ENCODE measurements at places on chromosomes 13 and 19.

DNA sequence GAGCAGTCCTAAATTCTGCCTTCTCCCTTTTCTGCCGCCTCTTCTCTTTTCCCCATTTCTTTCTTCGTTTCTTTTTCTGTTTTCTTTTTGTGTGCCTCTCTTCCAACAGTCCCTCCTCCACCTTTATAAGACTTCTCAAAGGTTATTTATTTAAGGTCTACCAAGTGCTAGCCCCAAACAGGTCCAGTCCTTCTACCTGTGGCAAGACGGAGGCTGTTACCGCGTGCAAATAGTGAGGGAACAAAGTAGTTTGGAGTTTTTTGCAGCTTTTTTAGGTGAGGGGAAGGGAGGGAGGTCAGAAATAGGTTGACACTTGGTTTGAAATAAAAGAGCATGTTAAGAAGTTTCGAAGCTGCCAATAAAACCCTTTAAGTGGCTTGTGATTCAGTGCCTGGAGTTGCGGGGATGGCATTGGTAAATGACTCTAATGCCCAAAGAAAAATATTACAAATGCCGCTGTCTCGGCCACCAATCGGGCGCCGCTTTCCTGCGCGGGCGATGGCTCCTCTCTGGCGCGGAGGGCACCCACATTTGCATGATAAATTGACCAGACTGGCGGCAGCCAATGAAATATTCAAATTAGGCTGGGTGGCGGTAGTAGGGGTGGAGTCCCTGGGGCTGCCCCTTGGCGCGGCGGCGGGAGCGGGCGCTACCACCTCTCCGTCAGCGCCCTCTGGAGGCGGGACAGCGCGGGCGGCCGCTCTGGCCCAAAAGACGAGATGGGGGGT, 7.5 kb upstream of the TSHZ3 start:
- H3K27ac ChIP-seq = no peak overlapping the region
- peak; percentile 94 for ATAC-seq
- H3K36me3 ChIP-seq = no peaks in the 10 kb centered on the region
- peak overlapping the region; percentile 54 for H3K4me3 ChIP-seq

DNA sequence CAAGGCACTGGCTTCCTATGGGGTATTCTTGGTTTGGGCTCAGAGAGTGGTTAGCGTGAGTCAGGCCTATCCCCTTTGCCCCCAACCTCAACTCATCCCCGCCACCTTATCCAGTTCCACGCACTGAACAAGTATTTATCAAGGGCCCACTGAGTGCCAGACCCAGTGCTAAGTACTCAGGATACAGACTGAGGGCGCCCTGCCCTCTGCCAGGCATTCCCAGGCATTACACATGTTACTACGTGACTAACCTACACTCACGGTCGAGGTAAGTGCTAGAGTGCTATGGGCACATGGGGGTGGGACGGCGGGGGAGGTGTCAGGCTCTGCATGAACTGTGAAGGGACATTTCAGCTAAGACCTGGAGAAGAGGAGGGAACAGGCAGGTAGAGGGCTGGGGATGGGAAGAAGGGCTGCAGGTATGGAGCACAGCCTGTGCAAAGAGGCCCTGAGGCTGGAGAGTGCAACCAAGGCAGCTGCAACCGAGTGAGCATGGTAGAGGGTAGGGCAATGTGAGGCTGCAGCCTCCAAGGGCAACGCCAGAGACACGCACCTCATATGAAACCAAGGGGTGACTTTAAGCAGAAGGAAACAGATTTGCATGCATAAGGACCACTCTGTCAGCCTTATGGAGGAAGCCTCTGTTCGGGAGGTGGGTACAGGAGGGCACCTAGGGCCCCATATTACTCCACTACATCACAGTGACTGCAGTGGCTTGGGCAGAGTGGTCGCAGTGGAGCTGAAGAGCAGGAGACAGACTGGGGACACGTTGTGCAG, 22.5 kb downstream of the DHRS12 start:
- H3K27me3 ChIP-seq = no peaks in the 10 kb centered on the region
- ATAC-seq = peak; percentile 69
- H3K36me3 ChIP-seq = peaks cover 5% of the 10 kb centered on the region
- H3K4me1 ChIP-seq = peaks cover 13% of the 10 kb centered on the region

DNA sequence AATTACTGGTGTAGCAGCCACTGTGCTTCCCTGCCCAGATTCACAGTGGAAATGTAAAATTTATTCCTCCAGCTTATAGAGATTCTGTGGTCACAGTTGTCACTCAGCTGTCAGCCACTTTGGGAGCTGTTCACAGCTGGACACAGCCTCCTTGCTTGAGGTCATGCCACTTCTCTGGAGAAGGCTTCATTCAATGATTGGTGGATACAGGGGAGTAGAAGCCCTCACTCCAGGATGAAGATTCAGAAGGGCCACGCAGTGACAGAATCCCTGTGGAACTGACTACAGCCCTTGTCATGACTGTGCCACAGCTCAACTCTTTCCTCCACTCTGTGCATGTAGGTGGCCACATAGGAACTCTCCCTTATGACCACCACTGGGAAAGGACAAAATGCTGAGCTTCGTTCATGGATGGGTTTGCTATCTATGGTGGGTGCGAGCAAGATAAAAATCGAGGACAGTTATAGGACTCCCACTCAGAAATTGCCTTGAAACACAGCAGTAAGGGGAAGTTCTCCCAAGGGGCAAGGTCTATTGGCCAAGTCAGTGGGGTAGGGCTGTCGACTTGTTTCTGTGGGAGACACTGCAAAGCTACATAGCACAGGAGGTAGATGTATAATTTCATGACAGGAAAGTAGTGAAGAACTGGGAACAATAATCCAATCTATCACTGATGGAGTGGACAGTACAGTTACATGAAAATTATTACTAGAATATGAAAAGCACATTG, 98.7 kb downstream of the CCNA1 start:
- H3K27me3 ChIP-seq = no peaks in the 10 kb centered on the region
- no peaks in the 10 kb centered on the region for H3K36me3 ChIP-seq
- H3K27ac ChIP-seq = no peak overlapping the region
- H3K4me3 ChIP-seq = no peak overlapping the region

DNA sequence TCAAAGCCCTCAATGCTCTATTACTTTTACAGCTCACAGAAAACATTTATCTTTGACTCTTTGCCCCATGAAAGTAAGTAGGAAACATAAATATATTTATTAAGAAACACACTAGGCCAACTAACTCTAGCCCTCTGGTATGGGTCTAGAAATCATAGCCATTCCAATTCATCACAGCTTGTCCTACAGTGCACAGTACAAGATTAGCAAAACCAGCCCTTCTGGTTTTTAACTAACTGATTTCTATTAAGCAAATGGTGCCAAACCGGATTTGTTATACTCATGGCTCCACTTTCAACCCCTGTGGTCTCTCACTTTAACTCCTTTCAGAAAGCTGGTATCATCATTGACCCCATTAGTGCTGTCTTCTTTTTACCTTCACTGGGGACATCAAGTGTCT, 5.6 kb upstream of the LRRC63 start:
- no peaks in the 10 kb centered on the region for H3K27me3 ChIP-seq
- ATAC-seq = no peak
- no peaks in the 10 kb centered on the region for H3K36me3 ChIP-seq
- peaks cover 15% of the 10 kb centered on the region for H3K4me1 ChIP-seq

GRCh38 chr13:110471833-110472162, 89.7 kb downstream of the RAB20 start:
- peak; percentile 90 for ATAC-seq
- H3K4me3 ChIP-seq = no peak overlapping the region
- no peaks in the 10 kb centered on the region for H3K4me1 ChIP-seq
- H3K36me3 ChIP-seq = no peaks in the 10 kb centered on the region

Measured in activated T-helper 17 cell treated with anti-CD3 and anti-CD28 coated beads, Interleukin-2, amount 50 U/mL, for 72 hours (primary cell).